ENCODE measurements at places on chromosomes 2 and 18.

GRCh38 chr2:15058015-15058720, 425.7 kb downstream of the LRATD1 start:
- DNase-seq: no peak

DNA sequence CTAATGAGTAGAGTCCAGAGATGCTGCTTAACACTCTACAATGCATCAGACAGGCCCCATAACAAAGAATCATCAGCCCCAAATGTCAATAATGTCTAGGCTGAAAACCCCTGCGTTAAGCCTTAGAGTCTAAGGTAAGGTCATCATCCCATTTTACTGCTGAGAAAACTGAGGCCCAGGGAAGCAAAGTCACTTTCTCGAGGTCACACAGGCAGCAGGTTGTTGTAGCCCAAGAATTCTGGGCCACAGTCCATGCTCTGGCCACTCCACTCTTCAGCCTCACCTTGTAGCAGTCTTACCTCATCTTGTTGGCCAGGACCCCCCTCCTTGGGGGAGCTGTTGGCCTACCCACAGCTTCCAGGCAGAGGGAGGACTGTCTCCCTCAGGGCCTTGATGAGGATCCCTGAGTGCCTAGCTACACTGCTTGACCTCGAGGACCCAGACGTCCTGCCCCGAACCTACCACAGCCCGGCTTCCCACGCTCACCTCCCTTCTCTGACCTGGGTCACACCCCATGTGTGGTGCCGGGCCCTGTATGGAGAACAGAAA, 54.4 kb downstream of the SMAD7 start:
- no peak for DNase-seq

- DNase-seq: no peak
Observed at GRCh38 chr2:40370007-40370395, 81.9 kb downstream of the SLC8A1 start.

- DNase-seq: no peak
Observed at GRCh38 chr2:46388881-46389280, 90.5 kb upstream of the TMEM247 start.

GRCh38 chr18:80168346-80168745, 59.3 kb downstream of the ADNP2 start:
- DNase-seq: no peak

DNA sequence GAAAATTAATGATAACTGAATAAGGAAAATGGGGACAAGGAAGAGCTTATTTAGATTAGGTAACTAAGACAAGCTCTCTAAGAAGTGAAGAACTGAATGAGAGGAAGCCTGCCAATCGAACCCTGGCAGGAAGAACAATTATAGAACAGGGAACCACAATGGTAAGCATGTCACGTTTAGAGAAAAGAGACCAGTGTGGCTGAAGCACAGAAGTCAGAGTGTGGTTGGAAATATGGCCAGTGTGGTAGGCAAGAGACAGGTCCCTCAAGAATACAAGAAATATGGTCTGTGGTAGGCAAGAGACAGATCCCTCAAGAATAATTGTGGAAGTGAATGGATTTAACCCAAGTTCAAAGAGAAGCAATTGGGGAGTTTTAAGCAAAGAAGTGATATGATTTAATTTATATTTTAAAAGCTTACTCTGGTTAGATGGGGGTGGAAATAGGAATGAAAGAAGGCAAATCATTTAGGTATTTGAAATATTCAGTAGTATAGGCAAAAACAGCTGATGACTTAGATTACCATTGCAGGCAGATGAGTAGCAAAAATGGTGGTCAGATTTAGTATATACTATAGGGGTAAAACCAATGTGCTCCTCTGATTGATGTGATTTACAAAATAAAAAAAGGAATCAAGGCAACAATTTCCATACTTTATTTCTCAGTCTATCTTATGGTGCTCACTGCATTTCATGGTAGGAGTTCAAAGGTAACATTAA, 38.8 kb upstream of the ERMN start:
- no peak for DNase-seq

- DNase-seq: peak; percentile 61
Observed at GRCh38 chr18:77061946-77062517, 70.6 kb downstream of the MBP start.

GRCh38 chr2:54480025-54480424, 23.9 kb downstream of the SPTBN1 start:
- DNase-seq: no peak

GRCh38 chr2:207240649-207241048, 74.9 kb upstream of the KLF7 start:
- DNase-seq: peak; percentile 85

- DNase-seq: peak; percentile 81
Observed at GRCh38 chr2:37555457-37555856, 116.0 kb downstream of the CDC42EP3 start.

- DNase-seq: no peak
Observed at GRCh38 chr2:42167458-42167857, 1.7 kb upstream of the EML4 start.

GRCh38 chr2:161048317-161048716, 111.9 kb upstream of the TANK start:
- no peak for DNase-seq

DNA sequence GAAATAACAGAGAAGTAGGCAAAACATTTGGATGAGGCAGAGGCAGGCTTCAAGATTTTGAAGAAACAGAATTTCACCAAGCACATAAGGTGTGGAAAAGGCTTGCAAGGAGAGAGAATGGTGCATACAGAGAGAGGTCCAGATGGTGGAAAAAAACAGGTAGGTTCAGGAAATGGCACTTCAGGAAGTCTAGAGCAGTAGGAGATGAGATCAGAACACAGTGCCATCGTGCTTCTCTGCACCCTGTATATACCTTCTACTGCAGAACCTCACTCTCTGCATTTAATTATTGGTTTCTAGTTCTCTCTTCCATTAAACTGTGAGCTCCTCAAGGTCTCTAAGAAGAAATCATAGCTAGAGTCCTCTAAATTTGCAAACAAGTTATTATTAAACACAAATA, 2.4 kb downstream of the PAIP2B start:
- no peak for DNase-seq

DNA sequence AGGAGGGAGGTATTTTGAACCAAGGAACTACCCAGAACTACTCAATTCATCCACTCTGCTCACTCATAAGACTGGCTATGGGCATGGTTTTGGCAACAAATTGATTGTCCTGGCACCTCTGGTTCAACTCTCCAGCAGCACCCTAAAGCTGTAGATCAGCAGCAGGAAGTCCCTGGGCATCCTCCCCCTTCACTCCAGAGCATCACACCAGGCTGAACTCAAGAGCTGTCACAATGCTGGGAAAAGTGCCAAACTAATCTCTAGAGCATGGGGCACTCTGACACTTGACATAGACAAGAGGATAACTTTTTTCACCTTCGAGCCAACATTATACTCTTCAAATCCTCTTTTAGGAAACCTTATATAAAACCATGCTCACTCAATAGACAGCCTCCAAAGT, 154.1 kb upstream of the RBBP8 start:
- no peak for DNase-seq

- no peak for DNase-seq
Observed at GRCh38 chr18:22961156-22961555, 28.0 kb downstream of the RBBP8 start.

- DNase-seq: no peak
Observed at GRCh38 chr2:152011724-152012123, 87.1 kb downstream of the CACNB4 start.

- no peak for DNase-seq
Observed at GRCh38 chr2:181643151-181643550, 13.8 kb downstream of the CERKL start.

DNA sequence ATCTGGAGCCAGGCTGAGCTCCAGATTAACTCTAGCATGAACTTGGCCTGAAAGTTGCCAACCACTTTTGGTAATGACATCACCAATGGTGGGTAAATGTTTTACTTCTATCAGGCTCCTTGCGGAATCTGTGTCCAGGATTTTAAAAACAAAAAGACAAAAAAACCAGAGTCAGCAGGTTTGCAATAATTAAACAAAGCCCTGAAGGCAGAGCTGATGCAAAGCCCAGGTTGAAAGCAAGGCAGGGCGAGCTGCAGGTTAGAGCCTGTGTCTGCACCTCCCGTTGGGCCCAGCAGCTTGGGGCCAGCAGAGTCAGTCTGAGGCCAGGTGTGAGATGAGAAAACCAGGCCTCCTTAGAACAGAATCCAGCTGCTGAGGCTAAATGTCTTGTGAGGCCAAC, 29.1 kb upstream of the ALK start:
- no peak for DNase-seq

DNA sequence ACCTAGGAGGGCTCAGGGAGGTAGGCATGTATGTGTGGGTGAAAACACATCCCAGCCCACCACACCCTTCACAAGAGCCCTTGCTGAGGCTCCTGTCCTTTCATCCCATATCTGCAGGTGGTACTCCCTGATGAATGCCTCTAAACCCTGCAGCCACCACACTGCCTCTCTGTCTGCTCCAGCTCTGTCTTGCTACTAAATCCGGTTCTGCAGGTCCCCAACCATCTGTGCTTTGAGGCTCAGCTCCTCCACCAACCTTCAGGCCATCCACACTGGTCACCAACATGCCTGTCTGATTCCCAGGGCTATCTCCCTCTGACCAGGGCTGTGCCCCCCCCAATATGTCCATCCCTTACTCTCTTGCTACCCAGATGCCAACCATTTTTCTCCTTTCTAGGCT, 92.7 kb downstream of the BIN1 start:
- no peak for DNase-seq

DNA sequence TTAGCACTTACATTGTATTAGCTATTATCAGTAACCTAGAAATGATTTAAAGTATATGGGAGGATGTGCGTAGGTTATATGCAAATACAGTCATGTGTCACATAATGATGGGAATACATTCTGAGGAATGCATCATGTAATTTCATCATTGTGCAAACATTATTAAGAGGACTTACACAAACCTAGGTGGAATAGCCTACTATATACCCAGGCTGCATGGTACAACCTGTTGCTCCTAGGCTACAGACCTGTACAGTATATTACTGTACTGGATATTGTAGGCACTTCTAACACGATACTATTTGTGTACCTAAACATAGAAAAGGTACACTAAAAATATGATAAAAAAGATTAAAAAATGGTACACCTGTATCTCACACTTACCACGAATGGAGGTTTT, 7.9 kb downstream of the RIF1 start:
- DNase-seq: no peak

GRCh38 chr18:13501891-13502290, 224.5 kb downstream of the FAM210A start:
- DNase-seq: no peak

DNA sequence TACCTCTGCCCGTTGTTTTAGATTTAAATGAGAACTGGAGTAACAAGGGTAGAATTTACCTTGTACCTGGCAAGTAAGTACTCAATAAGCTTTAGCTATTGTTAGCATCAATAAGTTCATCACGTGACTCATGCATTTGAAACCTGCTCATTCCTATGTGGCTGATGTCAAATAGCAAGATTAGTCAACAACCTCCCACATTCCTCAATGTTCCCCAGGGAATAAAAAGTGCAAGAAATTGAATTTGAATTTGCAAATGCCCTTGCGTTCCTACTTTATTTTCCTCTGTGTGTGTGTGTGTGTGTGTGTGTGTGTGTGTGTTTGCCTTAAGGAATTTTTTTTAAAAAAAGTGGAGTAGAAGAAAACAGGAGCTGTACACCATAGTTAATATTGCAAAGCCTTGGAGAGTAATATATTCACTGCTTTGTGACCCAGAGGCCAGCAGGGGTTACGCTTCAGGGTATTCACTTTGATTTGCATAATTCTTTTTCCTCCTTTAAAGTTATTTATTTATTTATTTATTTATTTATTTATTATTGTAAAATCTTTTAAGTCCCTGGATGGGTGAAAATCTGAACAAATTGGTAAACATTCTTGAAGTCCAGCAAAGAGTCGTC, 43.9 kb upstream of the DNAH7 start:
- no peak for DNase-seq

GRCh38 chr2:199589306-199589705, 131.6 kb upstream of the SATB2 start:
- no peak for DNase-seq

DNA sequence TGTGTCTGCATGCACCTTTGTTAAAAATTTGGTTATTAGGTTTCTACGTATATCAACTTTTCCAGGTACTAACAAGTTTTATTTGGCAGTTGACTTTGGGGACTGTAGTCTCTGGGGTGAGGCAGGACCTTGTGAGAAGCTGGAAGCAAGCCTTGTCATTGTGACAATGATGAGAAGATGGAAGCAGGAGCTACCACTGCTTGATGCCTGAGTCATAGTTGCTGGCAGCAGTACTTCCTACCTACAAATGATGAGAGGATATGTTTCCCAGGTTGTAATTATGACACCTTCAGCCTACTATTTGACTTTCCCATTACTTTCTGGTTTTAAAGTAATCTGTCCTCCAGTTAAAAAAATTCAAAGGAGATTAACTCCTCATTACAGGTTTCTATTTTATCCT, 516.3 kb downstream of the NRXN1 start:
- no peak for DNase-seq

Measured in hematopoietic multipotent progenitor cell (in vitro differentiated cells).